ENCODE measurements at places on chromosomes 1 and 21. TPM values are rescaled to one million over a fixed set of nuclear protein-coding genes. Genes with fewer than 3 reads are reported as not detected.

DNA sequence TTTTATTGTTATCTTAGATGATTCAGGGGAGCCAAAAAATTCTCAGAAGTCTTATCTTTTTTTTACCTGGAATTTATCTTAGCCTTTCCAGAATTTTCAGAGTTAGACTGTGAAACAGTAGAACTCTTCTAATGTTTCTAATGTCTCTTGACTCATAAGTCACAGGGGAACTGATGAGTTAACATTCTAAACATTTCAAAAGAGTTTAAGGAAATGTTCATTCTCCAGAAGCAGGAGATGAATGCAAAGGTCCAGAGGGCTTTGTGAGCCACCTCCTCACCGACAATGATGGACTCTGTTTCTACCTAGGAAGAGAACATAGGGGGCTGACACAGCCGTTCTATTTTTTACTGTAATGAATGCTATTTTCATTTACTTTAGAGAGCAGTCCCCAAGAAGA lies 157.5 kb downstream of the BRINP2 start:
- H3K4me3 ChIP-seq = no peak overlapping the region
- DNase-seq = no peak
- H3K4me1 ChIP-seq = no peaks in the 10 kb centered on the region
- no peaks in the 10 kb centered on the region for H3K36me3 ChIP-seq
- no peaks in the 10 kb centered on the region for H3K27me3 ChIP-seq
- no peak overlapping the region for H3K27ac ChIP-seq

DNA sequence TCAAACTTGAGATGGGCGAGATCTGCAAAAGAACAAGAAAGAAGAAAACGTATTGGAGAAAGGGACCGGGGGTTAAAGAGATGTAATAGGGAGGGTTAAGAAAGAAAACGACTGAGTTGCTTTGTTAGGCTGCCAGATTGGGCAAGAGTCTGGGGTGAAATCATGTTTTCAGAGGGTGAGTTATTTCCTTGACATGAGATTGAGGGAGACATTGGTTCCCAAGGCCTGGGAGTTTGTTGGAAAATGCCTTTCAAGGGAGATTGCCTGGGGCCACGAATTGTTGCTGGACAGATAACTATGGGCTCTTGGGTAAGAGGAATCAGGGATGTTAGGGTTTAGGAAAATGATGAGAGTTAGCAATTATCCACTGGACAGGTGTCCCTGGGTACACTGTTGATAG lies 776 bp upstream of the CADM3 start:
- peaks cover 3% of the 10 kb centered on the region for H3K4me1 ChIP-seq
- DNase-seq = no peak
- H3K27me3 ChIP-seq = peaks cover 70% of the 10 kb centered on the region
- H3K4me3 ChIP-seq = no peak overlapping the region
- H3K27ac ChIP-seq = no peak overlapping the region

RNASEL gene
- total RNA-seq = 11.4 TPM

DNA sequence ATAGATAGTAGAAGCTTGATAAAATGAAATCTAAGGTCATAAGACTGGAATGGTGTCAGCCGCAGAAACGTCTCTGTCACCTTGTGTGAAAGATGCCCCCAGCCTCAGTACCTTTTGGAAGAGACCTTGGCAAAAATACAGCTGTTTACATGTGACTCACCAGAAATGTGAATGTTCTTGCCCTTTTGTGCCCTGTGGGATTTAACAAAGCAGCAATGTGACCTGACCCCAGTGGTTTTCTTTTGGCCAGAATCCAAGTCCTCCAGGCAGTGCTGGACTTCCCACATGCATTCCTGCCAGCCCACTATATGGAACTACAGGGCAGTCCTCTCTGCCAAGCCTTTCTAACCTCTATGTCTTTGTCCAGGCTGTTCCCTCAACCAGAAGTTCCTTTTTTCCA lies 27.2 kb upstream of the LRRC8C start:
- DNase-seq = no peak
- no peaks in the 10 kb centered on the region for H3K27me3 ChIP-seq
- no peak overlapping the region for H3K4me3 ChIP-seq
- peaks cover 75% of the 10 kb centered on the region for H3K4me1 ChIP-seq
- H3K36me3 ChIP-seq = peaks cover 4% of the 10 kb centered on the region

- peaks cover 31% of the 10 kb centered on the region for H3K36me3 ChIP-seq
- no peak overlapping the region for H3K4me3 ChIP-seq
- peaks cover 37% of the 10 kb centered on the region for H3K4me1 ChIP-seq
- H3K27ac ChIP-seq = no peak overlapping the region
- DNase-seq = no peak
Observed at GRCh38 chr1:176193023-176193422, 14.1 kb downstream of the COP1 start.

All from activated naive CD8-positive, alpha-beta T cell treated with anti-CD3 and anti-CD28 coated beads, Interleukin-2, amount 10 ng/mL, durations not matched to agents 7 days and 5 days (primary cell).